ENCODE measurements at places on chromosomes 1 and 21.

- no peak for DNase-seq
Observed at GRCh38 chr1:119632103-119632490, 16.0 kb downstream of the ZNF697 start.

DNA sequence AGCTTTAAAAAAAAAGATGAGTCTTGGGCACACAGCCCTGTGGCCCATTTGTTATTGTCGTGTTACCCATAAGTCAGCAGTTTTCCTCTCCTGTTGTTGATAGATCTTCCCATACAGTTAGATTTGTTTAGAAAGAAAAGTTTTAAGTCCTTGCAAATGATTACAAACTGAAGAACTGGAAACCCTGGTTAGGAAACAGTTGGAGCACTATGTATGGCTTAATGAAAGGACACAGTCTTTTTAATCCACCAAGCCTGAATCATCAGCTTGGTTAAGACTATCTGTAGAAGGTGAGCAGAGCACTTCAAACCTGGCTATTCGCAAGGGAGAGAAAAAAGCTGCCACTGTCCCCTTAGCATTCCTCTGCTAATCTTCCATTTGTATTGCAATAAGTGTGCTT lies 241.0 kb downstream of the DISC1 start:
- no peak for DNase-seq

GRCh38 chr1:37840711-37841110 lies 18.7 kb downstream of the MTF1 start:
- no peak for DNase-seq

- DNase-seq, result no peak
Observed at GRCh38 chr1:59163268-59164092, 133.4 kb upstream of the FGGY start.

- no peak for DNase-seq
Observed at GRCh38 chr1:169381162-169381561, 13.2 kb downstream of the BLZF1 start.

DNA sequence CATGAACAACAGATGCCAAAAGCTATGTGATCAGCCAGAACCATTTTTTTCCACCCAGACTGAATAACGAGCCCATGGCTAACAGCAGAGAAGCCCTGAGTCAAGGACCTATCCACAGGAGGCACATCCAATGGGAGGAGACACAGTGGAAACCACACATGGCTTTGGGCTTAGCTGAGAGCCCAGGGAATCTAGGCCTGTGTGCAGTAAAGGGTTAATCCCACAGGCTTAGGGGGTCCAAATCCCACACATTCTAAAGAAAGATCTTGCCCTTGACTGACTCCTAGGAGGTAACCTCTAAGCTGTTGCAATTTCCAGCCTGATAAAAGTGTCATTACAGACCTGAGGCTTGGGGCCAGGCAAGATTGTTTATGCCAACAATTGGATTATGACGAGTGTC lies 194.5 kb downstream of the DSCAM start:
- no peak for DNase-seq

DNA sequence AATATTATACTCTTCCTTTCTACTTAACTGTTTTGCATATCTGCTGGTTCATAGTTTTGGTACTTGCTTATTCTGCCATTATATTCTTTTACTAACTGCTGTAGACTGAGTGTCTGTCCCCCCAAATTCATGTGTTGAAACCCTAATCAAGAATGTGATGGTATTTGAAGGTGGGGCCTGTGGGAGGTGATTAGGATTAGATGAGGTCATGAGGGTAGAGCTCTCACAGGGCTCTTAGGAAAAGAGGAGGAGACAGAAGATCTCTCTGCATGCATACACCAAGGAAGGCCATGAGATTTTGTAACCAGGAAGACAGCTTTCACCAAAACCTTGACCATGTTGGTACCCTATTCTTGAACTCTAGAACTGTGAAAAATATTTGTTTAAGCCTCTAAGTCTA lies 354.1 kb upstream of the B3GALT2 start:
- no peak for DNase-seq

DNA sequence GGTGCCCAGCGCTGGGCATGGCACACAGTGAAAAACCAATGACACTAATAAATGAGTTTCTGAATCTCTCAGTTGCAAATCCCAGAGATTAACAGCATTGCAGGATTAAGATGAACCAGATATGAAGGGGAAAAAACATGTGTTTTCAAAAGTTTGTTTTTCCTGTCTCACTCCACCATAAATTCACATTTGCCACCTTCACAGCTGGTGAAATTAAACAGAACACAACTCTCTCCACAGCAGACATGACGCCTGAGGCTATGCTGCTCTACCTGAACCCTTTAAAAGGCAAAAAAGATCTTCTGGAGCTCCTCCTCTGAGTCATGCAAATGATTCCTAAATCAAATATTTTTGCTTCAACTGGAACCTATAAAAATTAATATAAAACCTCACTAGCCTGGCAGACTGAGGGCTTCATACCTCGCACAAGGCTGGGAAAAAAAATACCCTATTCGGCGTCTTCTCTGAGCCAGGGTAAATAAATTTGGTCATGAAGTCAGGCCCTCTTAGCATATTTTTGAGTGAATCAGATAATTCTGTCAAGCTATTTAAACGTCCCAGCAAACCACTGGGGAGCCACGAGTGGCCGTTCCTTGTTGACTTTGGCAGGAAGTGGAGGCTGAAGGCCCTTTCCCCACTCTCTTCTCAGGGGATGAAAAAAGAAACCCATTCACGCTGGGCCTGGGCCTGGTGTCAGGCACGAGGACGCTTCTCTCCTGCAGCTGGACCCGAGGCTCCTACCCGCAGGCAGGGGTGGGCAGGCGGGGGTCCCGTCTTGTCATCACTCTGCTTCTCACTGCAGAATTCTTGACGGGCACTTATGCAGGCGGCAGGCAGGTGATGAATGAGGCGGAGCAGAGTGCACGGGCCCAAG lies 53.0 kb downstream of the DMRTB1 start:
- no peak for DNase-seq

DNA sequence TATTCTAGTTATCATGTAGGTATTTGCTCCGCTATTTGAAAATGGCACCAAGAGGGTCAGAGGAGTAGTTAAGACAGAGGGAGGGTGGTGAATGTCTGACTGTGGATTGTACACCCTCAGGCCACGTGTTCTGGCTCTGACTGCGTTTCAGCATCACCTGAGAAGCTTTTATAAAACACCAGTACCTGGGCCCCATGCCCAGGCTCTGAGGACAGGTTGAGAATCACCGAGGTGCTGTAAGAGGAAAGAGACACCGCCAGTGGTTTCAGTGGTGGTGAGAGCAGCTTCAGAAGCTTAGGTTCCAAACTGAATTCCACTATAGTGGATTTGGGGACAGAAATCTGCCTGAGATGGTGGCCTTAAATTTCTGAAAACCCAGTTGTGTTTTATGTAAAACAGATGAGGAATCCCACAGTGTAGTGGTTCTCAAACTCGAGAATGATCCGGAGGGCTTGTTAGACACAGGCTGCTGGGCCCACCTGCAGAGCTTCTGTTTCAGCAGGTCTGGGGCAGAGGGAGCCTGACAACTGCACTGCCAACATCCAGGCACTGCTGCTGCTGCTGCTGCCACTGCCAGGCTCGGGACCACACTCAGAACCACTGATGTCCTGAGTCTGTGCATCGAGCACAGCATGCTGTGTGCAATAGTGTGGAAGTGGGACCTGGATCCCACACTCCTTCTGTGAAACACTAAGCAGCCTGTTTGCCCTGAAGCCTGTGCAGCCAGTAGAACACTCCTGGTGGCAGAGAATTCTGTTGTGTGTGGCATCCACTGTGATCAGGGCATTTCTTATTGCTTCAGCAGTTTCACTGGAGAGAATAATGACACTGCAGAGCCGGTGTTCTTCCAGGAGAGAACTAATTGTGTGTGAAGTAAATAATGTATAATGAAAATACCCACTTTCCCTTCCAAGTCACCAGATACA lies 98.7 kb downstream of the SUSD4 start:
- no peak for DNase-seq

DNA sequence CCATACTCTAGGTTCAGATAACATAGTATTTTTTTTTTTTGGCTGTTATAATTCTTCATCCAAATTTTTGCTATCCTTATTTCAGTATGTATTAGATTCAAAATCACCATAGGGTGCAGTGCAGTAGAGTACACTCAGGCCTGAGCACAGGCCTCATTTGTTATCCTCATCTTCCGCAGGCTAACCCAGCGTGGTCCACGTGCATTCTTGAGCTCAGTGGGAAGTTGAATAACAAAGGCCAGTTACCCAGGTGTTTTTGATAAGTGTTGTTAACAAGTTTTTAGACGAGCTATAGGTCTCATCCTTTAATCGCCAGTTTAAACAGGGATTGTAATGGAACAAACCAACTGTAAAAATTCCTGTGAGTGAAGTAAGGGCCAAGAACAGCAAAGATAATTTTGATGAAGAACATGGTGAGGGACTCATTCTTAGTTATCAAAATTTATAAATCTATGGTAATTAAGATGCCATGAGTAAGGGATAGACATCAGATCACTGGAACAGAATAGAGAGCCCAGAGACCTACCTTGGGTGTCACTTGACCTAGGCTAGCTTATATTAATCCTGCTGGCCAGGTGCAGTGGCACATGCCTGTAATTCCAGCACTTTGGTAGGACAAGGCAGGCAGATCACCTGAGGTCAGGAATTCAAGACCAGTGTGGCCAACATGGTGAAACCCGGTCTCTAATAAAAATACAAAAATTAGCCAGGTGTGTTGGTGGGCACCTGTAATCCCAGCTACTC lies 22.0 kb downstream of the FLVCR1 start:
- DNase-seq, result no peak

- no peak for DNase-seq
Observed at GRCh38 chr1:206915030-206915735, 6.6 kb downstream of the FCMR start.

- no peak for DNase-seq
Observed at GRCh38 chr1:7678491-7679158, 92.5 kb upstream of the VAMP3 start.

DNA sequence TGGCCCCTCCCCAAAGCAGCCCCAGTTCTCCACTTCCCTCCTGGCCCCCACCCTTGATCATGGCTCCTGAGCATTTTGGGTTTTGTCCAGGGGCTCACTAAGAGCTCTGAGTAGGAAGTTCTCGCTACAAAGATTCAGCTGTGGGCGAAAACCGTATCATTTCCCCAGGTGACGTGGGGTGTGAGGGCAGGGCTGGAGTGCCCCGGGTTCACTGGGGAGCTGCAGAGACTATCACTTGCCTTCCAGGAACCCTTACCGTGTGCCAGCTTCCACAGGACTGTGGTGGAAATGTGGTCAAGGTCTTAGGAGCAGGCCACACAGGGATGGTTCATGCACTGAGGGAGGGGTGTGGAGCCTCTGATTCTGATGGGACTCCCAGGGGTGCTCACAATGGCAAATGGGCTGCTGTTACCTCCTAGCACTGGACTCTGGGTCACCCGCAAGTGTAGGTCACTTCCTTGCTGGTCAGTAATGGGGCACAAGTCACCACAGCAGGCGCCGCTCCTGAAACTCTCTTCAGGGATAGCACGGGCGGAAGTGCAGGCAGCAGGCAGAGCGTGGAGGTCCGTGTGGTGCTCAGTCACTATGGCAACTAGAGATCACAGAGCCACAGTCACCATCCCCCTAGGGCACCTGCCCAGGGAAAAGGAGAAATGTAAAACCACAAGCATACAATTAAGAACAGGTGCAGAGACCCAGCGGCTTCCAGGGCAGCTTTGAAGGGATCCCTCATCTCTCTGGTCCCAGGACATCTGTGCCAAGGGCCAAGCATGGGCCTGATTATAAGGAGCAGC lies 35.4 kb downstream of the RSPH1 start:
- DNase-seq, result no peak

- DNase-seq, result no peak
Observed at GRCh38 chr1:157219182-157219581, 81.0 kb upstream of the ETV3 start.
